ENCODE measurements at places on chromosomes 7 and 10.

DNA sequence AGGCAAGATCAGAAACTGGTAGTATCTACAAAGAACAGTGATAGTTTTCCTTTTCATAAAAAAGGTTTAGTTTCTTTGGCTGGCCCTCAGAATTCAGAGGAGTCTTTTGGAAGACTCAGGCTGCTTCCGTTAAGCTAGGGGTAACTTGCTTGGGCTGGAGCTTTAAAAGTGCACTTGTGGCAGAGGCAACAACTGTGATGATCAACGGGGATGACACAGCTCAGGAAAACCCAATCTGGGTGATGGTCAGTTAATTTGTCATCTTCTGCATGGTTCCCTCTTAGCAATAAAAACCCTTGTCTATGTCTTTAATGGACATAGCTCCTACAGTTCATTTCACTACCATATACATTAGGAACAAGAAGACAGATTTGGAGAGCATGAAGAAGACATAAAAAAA, 46.7 kb downstream of the SGMS1 start:
- no peak for DNase-seq

DNA sequence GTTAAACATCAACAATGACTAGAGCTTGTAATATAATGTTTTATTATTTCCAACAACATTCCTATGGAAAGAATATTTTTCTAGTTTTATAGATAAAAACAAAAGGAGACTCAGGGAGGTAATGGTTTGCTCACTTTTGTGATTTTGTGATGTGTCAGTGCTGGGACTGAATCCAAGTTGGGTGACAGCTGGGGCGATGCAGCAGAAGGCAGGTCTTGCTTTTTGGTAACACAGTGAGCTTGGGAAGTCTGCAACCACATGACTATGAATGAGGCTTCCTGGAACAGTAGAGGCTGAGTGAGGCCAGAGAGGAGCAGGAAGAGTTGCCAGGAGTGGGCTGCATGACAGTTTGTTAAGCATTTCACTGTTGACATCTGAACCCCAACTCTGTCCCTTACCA, 4.9 kb upstream of the YKT6 start:
- DNase-seq = no peak

DNA sequence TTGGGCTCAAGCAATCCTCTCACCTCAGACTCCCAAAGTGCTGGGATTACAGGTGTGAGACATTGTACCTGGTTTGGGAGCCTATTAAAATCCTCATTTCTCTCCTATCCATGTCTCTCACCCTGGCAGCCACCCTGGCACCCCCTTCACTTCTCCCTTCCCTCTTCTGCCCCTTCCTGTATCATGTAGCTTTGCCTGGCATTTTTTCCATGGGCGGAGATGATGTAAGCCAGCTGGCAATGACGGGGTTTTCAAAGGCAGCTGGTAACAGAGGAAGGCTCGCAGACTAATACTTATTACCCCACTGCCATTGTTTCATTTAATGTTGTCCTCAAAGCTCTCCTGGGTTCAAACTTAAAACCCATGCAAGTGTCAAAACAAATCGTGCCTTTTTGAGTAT, 61.9 kb downstream of the RGS10 start:
- DNase-seq = no peak

- no peak for DNase-seq
Measured at GRCh38 chr10:22410846-22411245, 65.5 kb downstream of the SPAG6 start.

DNA sequence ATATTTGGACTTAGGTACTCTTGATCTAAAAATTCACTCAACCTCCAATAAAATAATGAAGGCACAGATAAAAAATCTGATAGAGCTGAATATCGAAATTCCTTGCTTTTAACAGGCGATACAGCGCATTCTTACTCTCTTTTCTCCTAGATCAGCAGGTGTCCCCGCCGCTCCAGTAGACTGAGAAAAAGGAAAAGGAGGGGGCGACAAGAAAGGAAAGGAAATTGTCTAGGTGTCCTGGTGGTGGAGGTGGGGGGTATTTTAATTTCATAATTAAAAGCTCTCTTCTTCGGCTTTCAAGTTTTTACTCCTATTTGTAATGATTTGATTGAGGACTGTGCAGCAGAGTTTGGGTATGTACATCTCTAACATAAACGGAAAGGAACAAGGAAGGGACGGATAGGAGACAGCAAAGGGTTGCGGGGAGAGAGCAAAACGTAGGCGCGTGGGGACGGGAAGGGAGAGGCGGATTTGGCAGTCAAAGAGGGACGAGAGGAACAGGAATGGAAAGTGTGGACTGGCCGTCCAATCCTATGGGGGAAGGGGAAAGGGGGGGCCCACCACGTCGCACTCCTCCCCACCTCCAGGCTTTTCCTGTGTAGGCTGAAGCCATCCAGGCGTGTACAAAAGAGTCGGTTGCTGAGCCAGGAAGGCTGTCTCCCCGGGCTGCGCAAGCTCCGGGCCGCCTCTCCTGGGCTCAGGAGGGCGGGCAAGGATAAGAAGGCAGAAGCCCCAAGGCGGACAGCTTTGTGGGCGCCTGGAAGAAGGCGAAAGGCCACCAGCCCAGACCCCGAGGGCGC, 875 bp upstream of the HECTD2 start:
- peak; percentile 5 for DNase-seq

- no peak for DNase-seq
Measured at GRCh38 chr7:100957832-100958421, 8.6 kb downstream of the MUC3A start.

DNA sequence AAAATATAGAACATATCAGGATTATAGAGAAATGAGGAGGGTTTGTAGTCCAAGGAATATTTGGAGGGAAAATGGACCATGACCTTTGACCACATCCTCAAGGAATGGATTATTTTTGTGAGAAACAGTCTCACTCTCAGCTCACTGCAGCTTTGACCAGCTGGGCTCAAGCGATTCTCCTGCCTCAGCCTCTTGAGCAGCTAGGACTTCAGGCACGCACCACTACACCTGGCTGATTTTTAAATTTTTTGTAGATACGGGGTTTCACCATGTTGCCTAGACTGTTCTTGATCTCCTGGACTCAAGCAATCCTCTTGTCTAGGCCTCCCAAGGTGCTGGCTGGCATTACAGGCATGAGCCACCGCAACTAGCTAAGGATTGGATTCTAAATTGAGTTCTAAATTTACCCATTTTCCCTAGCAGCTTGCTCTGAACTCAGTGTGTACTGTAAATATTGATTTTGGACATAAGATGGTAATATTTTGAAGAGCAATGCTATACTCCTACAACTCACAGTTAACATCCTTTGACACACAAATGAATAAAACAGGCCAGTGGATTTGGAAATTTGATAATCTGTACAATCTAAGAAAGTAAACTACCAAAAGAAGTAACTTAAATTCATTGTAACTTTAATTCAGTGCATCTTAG, 73.8 kb downstream of the TET1 start:
- DNase-seq = no peak

- DNase-seq = no peak
Measured at GRCh38 chr10:108691126-108691525, 1232.2 kb downstream of the XPNPEP1 start.

DNA sequence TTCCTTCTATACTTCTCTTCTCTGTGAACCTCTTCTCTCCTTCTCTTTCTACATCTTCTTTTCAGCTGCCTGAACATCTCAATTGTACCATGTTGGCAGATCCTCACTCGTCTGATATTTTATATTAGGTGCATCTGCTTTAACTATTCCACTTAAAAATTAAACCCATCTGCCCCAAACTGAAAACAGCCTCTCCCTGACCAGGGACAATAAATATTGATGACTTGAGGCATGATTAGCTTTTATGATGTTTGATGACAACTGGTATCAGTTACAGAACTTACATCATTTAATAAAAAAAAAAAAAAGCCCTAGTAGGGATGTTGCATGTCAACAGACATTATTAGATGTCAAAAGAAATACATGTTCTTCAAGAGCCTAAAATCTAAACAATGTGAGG, 79.8 kb upstream of the HABP2 start:
- DNase-seq = no peak

GRCh38 chr7:25846722-25847121, 305.3 kb upstream of the NFE2L3 start:
- DNase-seq = no peak

DNA sequence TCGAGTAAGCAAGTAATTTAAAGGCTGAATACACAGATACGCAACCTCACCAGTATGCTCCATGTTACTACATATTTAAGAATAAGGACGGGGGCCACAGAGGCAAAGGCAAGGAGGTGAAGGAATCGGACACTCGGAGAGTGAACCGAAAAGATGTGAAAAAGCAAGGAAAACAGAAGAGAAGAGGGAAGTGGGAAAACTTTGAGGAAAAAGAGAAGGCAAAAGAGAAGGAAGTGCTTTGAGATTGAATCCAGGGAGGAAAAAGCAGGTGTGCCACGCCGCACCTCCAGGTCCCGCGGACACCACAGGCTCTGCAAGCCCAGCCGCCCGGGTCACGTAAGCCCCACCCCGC, 367 bp upstream of the AVL9 start:
- DNase-seq = no peak

DNA sequence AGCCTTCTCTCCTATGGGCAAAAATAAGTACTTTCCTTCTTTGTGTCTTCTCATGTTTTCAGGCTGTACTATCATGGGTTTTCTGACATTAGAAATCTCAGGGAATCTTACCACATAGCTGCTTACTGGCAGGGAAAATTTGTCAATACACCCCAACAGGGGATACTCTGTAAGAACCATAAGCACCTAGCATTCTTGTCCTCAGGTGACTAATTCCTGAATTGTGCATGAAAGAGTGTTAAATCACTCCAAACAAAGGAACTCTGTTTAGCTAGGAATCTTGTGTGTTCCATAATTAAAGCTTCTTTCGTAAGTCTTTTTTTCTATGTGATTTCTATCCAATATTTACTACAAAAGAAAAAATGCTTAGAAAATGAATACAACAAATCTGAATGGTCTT, 206.7 kb upstream of the POT1 start:
- DNase-seq = no peak

GRCh38 chr10:100579261-100580090, 43.7 kb downstream of the HIF1AN start:
- DNase-seq = no peak

DNA sequence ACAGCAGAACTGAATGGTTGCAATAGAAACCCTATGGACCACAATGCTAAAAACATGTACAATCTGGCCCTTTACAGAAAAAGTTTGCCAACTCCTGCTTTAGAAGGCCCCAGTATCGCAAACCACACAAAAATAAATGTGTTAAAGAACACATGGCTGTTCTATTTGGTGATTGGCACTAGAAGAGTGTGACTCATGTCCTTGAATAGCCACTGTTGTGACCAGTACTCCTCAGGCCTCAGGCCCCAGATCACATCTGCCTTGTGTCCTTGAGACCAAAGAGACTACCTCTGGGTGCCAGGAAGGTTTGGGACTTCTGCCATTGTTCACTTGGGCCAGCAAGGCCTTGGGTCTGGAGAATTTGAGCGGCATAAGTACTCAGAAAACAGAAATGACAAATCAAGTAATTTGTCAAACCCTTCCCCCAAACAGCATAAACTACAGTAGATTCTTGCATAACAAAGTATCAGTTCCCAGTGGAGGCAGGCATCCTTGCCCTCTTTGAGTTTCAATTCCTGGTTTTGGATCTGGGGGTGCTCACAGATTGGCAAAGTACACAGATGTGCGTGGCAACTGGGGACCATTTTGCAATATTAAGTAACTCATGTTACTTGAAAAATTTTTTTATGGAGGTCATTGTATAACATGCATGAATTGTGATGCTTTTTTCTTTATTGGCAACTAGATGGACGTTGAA, 50.2 kb downstream of the MTURN start:
- DNase-seq = no peak

GRCh38 chr7:1998146-1998545, 234.6 kb downstream of the MAD1L1 start:
- no peak for DNase-seq

DNA sequence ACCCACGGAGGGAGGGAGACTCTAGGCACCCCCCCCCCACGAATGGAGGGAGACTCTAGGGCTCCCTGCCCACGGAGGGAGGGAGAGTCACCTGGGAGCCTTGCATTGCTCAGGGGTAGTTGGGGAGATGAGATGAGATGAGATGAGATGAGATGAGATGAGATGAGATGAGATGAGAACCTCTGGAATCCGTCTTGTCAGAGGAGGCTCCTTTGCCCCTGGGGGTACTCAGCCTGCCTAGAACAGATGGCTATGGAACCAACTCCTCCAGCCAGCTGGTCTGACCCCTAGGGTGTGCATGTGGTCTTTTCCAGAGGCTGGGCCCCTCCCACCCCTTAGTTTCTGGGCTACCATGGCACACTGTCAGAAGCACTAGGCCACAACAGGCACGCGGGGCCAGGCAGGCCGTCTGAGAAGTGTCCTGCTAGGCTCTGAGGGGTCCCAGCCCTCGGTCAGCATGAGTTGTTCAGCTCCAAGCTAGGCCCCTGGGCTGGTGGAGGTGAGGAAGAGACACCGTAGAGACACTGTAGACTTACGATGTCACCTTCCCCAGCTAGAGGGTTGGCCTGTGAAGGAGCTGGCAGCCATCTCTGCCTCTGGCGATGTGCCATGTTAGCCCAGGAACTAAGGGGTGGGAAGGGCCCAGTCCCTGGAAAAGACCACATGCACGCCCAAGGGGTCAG, 8.8 kb downstream of the TSPAN15 start:
- no peak for DNase-seq

DNA sequence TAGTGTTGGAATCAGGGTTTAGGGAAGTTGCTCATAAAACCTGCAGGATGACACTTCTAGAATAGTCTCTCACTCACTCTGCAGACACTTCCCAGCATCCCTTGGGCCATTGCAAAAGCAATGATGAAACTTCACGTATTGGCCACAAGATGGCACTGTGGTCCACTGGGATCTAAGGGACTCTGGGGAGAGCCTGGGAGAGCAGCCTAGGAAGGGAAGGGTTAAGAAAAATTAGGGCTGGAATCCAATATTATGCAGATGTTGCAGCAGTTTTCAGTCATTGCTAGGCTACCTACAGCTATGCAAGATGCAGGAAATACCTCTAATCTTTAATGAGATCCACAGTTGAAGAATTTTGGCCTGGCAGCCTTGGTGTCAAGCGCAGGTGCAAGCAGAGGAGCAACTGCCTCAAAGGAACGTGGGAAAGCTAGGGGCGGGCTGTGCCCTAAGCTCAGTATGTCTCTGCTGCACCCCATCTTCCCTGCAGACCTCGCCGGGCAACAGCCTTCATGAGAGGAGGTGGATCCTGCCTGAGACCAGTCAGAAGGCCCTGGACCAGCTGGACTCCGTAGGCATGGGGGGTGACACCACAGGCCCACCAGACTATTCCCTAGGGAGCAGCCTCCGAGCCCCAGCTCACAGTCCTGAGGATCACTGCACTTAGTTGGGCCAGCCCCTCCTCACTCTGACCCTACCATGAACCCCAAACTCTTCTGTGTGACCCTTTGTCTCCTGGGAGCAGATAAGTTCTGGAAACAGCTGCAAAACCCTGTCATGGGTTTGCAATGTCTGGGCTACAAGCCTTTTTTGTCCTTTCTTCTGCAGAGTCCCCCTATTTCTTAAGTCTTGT, 127.9 kb upstream of the PRSS58 start:
- no peak for DNase-seq

DNA sequence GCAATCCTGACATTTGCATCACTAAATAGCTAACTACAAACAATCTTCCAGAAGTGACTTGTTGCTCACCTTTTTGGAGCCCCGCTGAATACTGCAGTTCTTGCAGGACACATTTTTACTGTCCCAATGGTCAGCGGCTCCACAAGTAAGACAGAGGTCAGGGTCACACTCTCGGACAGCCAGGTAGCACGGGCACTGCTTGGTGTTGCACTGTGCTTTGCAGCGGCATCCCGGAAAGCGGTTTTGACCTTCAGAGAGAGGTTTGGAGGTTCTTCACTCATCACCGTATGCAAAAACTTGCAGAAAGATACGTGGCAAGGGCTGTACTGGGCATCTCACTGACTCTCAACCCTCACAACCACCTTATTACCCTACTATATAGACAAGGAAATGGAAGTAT, 70.2 kb downstream of the EZH2 start:
- no peak for DNase-seq

Measured in stimulated activated CD8-positive, alpha-beta memory T cell treated with anti-CD3 and anti-CD28 coated beads, Interleukin-7, amount 100 ng/mL, for 4 hours (primary cell).